Forelimb muscle (tissue), 1 donor: ENCODE measurements at places on chromosomes 4 and X. TPM values are rescaled to one million over a fixed set of nuclear protein-coding genes. Genes with fewer than 3 reads are reported as not detected.

DNA sequence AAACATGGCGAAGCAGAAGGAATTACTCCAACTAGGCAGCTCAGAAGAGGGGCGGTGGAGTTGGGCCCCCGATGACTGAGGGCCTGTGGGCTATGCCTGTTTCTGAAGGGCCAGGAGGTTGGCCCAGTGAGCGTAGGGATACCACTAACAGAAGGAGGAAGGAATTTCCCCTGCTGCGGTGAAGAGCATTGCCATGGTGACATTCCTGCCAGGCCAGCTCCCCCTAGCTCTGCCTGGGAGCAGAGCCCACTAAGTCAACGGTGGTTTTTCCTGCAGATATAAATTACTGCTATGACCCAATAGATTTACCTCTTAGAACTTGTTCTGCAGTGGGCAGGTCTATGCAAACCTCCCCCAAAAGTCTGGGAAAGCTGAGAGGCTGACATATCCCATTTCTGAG, 28.9 kb upstream of the HMX1 start:
- DNase-seq: no peak

GRCh38 chrX:74788545-74789086, 136.6 kb downstream of the NEXMIF start:
- no peak for DNase-seq

DNA sequence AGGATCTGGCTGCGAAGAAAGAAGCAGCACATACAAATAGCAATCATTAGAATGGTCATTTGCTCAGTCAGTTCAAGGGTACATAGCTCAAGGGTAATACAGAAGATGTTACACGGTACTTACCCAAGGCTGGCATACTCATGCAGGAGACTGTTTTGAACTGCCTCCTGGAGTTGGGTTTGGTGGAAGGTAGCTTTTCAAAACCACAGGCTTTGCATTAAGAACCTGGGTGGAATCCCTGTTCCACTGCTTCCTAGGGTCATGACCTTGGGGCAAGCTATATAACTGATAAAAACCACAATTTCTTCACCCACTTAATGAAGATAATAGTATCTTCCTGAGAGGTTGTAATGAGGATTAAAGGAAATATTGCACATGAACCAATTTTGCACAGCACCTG, 36.5 kb downstream of the TBC1D9 start:
- no peak for DNase-seq

GRCh38 chr4:112664611-112665010, 27.7 kb downstream of the LARP7 start:
- DNase-seq: no peak

DNA sequence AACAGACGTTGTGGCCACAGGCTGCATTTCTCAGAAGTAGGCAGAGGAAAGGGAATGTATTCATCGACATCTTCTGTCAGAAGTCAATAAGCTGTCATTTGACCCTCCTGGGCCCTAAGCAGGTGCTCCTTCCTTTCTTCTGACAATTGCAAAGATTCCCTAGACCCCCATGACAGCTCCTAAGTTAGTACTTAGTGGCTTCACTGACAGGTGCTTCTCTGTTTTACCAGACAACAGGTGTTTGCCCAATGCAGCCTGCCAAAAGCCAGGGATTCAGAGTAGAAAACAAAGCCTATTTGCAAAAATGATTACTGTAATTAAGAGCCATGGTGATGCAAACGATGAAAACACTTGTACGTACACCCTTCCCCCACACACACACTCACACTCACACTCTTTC, 7.5 kb upstream of the FGF5 start:
- DNase-seq: no peak

DNA sequence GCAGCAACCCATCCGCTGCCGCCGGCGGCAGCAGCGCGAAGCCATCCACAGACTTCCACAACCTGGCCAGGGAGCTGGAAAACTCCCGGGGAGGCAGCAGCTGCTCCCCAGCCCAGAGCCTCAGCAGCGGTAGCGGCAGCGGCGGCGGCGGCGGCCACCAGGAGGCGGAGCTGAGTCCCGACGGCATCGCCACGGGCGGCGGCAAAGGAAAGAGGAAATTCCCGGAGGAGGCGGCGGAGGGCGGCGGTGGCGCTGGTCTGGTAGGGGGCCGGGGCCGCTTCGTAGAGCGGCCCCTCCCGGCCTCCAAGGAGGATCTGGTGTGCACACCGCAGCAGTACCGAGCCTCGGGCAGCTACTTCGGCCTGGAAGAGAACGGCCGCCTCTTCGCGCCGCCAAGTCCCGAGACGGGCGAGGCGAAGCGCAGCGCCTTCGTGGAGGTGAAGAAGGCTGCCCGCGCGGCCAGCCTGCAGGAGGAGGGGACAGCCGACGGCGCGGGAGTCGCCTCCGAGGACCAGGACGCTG, 4.9 kb downstream of the PRDM8 start:
- no peak for DNase-seq

- DNase-seq: no peak
These were observed 19.7 kb downstream of the QDPR start for GRCh38 chr4:17492058-17492741.

- no peak for DNase-seq
These were observed 23.8 kb downstream of the MSL3 start for GRCh38 chrX:11781734-11782370.

DNA sequence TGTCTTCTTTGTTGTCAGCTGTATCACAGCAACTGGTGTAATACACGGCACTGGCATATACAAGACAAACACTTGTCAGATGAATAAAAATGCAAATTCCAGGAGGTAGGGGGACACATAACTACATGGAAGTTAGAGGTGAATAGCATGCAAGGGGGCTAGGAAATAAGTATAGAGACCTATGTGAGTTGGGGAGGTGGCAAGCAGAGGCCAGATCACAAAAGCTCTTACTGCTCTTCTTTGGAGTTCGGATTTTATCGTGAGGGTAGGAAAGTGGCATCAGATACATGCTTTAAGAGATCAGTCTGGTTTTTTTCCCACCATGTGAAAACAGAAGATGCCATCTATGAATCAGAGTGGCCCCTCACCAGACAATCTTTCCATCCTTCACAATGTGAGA, 2.8 kb upstream of the SRP72 start:
- no peak for DNase-seq

DNA sequence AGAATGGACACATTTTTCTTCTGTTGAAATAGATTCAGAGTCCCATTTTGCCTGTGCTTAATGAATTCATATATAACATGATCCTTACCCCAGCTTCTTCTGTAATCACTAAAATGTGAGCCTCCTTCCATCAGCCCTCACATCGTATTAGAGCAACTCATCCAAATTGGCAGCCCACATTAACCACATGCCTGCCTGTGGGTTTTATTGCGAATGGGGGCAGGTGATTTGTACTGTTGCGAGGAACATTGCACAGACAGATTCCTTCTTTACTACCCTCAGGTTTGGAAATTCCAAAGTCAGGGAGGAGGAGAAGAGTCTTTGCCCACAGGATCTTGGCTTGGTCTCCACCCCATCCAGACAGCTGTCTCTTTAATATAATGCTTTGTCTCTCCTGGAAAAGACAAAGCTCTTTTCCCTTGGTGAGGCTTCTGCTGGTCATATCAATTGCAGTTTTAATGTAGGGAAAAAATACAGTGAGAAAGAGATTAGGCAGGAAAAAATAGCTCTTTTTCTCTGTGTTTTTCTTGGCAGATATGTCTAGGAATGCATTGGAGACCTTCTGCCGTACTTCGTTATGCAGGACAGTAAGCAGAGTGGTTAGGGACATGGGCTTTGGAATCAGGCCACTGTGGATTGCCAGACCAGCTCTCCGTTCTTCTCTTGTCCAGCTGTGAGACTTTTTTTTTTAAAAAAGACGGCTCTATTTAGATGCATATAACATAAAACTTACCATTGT, 371.2 kb downstream of the AFF2 start:
- DNase-seq: peak; percentile 38

- DNase-seq: no peak
These were observed 13.7 kb downstream of the APELA start for GRCh38 chr4:164890691-164891090.

DNA sequence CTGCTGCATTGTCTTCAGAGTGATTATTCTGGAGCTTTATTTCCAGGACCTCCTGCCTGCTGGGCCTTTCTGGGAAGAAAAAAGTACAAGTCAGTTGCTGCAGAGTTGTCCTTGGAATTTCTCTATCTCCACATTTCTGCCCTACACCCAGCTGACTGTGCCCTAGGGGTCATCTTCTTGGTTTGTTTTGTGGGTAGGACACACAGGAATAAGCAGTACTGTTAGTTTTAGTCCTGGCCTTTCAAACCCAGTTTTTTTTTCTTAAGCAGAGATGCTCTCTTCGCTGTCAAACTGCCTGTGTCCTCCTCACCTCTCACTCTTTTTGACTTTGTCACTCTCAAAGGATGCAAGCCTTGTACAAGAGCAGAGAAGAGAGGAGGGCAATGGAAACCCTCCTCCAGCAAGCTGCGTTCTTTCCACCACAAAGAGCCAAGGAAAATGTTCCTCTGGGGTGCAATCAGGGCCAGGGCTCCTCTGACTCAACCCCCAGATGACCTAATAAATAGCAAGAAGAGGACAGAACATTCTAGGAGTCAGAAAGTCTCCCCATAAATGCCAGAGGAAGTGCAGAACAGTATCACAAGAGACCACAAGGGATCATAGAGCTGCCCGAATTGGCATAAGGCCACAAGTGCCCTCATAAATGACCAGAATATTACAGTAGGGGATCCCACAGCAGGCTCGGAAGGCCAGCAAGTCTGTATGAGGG, 186.2 kb downstream of the RCHY1 start:
- no peak for DNase-seq

DNA sequence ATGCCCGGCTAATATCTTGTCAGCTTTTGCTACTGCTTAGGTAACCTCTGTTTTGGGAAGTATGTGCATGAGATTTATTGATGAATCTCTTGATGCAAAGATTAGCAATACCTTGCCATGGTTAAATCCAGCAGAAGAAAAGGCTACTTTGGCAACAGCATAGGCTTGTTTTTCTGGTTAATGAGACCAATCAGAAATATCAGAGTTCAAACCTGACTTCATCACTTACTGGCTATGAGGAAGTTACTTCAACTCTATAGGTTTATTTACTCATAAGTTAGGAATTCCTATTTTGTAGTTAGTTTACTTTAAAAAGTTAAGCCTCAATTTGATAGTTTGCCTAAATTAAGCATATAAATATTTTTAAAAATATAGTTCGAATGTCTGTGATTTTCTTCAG, 93.1 kb downstream of the PDLIM5 start:
- DNase-seq: no peak

GRCh38 chr4:11152684-11153083, 276.0 kb downstream of the HS3ST1 start:
- no peak for DNase-seq

- no peak for DNase-seq
These were observed 250.3 kb upstream of the FAM47A start for GRCh38 chrX:34382416-34382815.

The SSX2B gene
- not detected for polyA plus RNA-seq

The ALAS2 gene
- 29.3 TPM for polyA plus RNA-seq

The SSX4 gene
- not detected for polyA plus RNA-seq

The TLL1 gene
- polyA plus RNA-seq: 1.3 TPM

The CCNB3 gene
- polyA plus RNA-seq: 2.3 TPM

The PUDP gene
- 41.0 TPM for polyA plus RNA-seq

The BST1 gene
- 3.9 TPM for polyA plus RNA-seq

The AASDH gene
- 10.6 TPM for polyA plus RNA-seq

The ADH1C gene
- 5.9 TPM for polyA plus RNA-seq

The JADE3 gene
- polyA plus RNA-seq: 4.3 TPM
